ENCODE measurements at places on chromosomes 12 and 14. TPM values are rescaled to one million over a fixed set of nuclear protein-coding genes. Genes with fewer than 3 reads are reported as not detected.

DNA sequence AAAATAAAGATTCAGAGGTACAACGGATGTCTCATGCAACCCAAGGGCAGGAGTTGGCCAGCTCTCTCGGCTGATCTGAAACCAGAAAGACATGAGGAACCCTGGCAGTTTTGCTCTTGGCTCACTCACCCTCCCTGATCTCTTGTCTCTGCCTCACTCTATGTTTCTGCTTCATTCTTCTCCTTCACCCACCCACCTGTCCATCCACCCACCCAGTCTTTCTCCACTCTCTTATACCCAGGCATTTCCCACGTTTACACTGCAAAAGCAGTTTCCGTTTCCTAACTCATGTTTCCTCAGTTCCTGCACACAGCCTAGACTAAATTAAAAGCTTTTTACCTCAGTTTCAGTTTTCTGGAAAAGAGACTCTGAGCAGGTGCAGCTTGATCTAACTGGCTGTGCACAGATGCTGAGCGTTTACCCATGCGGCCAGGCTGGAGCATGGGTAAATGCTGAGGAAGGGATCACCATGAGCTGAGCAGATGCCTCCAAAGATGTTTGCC lies 157.6 kb downstream of the PRKCH start:
- H3K27me3 ChIP-seq, result no peaks in the 10 kb centered on the region
- H3K27ac ChIP-seq, result peak overlapping the region; percentile 73
- H3K36me3 ChIP-seq, result no peaks in the 10 kb centered on the region

DNA sequence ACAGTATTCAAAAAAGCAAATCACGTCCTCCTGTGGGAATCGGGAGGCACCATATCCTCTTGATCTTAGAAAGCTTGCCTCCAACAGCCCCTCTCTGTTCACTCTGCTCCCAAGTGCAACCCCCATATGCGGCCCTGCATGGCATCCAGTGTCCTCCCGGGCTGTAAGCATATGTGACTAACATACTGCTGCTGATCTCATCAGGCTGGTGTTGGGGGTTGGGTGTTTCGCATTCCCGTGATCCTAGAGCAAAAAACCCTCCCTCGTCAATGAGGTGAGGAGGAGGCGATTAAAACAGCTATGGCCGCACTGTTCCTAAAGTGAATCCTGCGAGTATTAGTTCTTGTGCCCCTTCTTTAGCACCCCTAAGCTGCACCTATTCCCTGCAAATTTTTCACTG lies 28.1 kb upstream of the PPM1A start:
- no peak overlapping the region for H3K4me3 ChIP-seq
- no peaks in the 10 kb centered on the region for H3K27me3 ChIP-seq
- no peak overlapping the region for H3K27ac ChIP-seq
- H3K4me1 ChIP-seq, result peaks cover 31% of the 10 kb centered on the region

DNA sequence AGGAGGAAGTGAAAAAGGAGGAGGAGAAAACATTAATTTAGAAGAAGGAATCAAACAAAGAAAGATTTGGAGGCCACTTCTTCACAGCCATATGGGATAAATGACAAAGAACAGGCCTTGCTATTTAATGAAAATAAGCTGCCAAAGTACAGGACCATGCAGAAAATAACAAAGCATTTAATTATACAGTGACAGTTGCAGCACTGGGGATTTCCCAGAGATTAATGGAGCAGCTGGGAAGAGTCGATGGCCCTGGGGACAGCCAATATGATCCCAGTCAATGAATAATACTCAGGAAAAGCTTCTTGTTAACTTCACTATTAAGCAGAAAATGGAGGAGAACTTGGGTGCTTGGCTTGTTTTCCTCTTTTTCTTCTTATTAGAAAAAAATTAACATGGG lies 34.6 kb downstream of the RERG start:
- H3K27me3 ChIP-seq, result no peaks in the 10 kb centered on the region
- H3K4me3 ChIP-seq, result no peak overlapping the region
- H3K4me1 ChIP-seq, result no peaks in the 10 kb centered on the region
- peak overlapping the region; percentile 28 for H3K27ac ChIP-seq
- H3K36me3 ChIP-seq, result no peaks in the 10 kb centered on the region
- DNase-seq, result no peak

DNA sequence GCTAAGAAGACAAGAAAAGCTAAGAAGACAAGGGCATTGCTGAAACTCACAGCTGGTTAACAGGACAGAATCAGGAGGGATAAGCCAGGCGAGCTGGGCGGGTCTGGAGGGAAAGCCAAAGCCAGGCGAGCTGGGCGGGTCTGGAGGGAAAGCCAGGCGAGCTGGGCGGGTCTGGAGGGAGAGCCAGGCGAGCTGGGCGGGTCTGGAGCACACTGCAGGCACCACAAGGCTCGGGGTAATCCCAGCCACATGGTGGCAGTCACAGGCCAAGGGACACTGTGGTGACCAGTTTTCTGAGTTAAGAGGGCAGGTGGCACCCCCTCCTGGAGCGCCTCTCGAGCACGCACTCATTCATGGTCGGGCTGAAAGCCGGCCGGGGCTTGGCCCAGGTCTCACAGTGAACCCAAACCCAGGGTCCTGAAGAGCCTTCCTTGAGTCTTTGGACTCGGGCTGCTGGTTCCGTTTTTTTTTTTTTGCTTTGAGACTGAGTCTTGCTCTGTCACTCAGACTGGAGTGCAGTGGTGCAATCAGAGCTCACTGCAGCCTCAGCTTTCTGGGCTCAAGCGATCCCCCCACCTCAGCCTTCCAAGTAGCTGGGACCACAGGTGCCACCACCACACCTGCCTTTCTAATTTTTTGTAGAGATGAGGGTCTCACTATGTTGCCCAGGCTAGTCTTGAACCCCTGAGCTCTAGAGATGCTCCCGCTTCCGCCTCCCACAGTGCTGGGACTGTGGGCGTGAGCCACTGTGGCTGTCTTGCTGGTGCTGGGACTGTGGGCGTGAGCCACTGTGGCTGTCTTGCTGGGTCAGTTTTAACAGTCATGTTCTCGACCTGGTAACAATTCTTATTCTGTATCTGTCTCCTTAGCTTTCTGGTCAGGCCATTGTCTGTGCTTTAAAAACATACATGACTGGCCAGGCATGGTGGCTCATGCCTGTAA lies 40.2 kb downstream of the HSP90AA1 start:
- no peaks in the 10 kb centered on the region for H3K27me3 ChIP-seq
- H3K27ac ChIP-seq, result peak overlapping the region; percentile 28
- peaks cover 73% of the 10 kb centered on the region for H3K36me3 ChIP-seq
- H3K4me3 ChIP-seq, result no peak overlapping the region

DNA sequence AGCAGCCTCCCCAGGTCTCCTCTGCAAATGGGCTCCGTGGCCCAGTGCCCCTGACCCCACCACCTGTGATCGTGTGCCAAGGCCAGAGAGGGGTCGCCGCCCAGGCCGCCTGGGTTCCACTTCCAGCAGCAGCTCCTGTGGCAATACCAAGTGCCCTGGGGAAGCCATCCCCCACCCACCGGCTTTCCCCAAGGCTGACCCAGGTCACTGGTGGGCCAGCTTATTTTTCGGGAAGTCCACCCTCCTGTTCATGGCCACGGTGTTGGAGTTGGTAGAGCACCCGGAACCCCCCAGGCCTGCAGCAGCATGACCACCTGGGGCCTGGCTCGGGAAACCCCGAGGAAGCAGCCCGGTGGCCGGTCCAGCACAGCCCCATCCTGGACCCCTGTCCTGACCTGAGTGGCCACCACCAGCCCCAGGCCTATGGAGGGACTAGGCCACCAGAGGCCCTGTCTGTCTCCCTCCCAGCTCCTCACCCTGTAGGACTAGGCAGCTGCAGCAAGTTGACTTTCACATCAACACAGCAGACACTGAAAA lies 40.8 kb upstream of the OASL start:
- DNase-seq, result no peak
- H3K27ac ChIP-seq, result no peak overlapping the region
- H3K36me3 ChIP-seq, result no peaks in the 10 kb centered on the region
- H3K4me1 ChIP-seq, result no peaks in the 10 kb centered on the region

TEX52 gene
- not detected for total RNA-seq

CCDC184 gene
- 1.7 TPM for total RNA-seq

All from sigmoid colon (tissue), 7 donors.